ENCODE measurements at places on chromosomes 2 and 18.
A peak's percentile ranks its signal among the peaks of the same experiment; 100 is the strongest.

DNA sequence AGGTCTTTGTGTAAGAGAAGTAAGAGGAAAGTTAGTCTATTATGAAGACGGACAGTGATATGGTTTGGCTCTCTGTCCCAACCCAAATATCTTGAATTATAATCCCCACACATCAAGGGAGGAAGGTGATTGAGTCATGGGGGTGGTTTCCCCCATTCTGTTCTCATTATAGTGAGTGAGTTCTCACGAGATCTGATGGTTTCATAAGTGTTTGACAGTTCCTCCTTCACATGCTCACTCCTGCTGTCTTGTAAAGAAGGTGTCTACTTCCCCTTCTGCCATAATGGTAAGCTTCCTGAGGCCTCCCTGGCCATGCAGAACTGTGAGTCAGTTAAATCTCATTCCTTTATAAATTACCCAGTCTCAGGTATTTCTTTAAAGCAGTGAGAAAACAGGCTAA lies 67.6 kb downstream of the NEURL3 start:
- DNase-seq, result no peak

- DNase-seq, result no peak
Observed at GRCh38 chr2:223884399-223884798, 47.0 kb upstream of the AP1S3 start.

GRCh38 chr2:190881598-190882410 lies 1.2 kb downstream of the GLS start:
- peak; percentile 17 for DNase-seq

- no peak for DNase-seq
Observed at GRCh38 chr2:222949690-222950323, 89.0 kb downstream of the ACSL3 start.

DNA sequence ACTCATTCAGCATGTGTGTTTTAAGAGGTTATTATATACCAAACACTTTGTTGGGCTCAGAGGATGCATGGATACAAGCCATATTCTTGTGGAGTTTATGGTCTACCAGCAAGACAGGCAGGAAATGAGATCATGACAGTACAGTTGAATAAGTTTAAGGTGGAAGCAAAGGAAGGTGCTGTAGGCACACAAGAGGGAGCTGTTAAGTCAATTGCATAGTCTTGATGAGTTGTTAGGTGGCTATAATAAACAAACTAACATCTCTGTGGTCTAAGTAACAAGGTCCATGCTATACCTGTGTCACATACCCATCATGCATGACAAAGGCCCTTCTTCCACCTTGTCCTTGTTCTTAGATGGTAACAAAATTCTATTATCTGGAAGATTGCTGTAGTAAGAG lies 538.3 kb downstream of the CNTNAP5 start:
- DNase-seq, result no peak

GRCh38 chr2:16067866-16068551 lies 127.7 kb downstream of the MYCN start:
- DNase-seq, result no peak

- DNase-seq, result no peak
Observed at GRCh38 chr18:3154214-3154613, 65.6 kb downstream of the MYOM1 start.

DNA sequence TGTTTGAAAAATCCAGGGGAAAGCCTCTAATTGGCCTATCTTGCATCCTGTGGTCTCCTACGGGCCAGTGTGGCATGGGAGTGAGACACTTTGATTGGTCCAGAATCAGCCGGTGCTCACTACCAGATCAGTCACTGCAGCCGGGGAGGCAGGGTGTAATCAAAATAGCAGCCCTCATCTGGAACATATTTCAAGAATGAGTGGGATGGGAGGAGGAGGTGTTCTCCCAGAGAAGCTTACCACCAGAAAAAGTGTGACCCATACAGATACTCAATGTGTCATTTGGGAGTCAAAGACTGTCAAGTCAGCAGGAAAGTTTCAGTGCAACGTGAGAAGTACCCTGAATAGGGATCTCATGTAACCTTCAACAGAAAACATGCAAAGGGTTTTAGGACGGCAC lies 393.9 kb upstream of the SLC14A2 start:
- no peak for DNase-seq
